Pancreas (tissue), 10 donors: ENCODE measurements at places on chromosomes 6 and 20. TPM values are rescaled to one million over a fixed set of nuclear protein-coding genes. Genes with fewer than 3 reads are reported as not detected.

DNAAF9 gene
- 5.9 TPM for polyA plus RNA-seq

ANGPT4 gene
- 0.34 TPM for polyA plus RNA-seq

- H3K4me1 ChIP-seq = no peaks in the 10 kb centered on the region
- H3K27ac ChIP-seq = no peak overlapping the region
- no peaks in the 10 kb centered on the region for H3K27me3 ChIP-seq
Measured at GRCh38 chr6:23175391-23175790, 606.0 kb downstream of the HDGFL1 start.

DNA sequence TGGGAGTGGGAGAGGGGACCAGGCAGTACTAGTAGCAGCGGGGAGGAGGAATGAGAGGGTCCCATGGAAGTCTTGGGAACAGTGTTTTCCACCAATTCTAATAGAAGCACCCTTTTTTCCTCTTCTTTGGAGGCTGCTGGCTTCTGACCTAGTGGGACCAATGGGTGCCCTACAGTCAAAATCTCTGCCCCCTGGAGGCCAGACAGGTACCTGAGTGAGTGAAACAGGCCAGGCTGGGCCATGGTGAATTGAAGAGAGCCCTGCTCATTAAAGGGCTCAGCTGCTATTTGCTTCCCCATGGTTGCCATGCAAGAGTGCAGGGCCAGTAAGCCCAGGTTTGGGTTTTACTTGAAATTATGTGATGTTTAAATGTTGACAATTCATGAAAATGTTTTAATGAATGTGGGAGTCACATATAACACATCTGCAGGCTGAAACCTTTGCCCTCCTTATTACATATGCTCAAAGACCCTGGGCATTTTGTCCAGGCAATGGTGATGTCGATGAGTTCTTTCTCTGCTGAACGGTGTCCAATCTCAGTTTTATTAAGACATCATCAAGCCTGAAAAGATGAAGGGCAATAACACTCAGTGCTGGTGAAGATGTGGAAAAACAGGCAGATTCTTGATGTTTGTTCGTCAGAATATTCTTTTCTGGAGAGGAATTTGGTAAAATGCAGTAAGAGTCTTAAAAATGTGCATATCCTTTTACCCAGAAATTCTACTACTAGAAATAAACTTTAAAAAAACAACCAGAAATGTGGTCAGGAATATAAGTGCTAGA is 42.3 kb upstream of the OCSTAMP start:
- no peak for DNase-seq
- no peak overlapping the region for H3K4me3 ChIP-seq
- H3K27me3 ChIP-seq = no peaks in the 10 kb centered on the region
- no peaks in the 10 kb centered on the region for H3K36me3 ChIP-seq
- no peak overlapping the region for H3K27ac ChIP-seq

ENTPD6 gene
- 99.0 TPM for polyA plus RNA-seq

GSTA1 gene
- polyA plus RNA-seq = 73.4 TPM

DNA sequence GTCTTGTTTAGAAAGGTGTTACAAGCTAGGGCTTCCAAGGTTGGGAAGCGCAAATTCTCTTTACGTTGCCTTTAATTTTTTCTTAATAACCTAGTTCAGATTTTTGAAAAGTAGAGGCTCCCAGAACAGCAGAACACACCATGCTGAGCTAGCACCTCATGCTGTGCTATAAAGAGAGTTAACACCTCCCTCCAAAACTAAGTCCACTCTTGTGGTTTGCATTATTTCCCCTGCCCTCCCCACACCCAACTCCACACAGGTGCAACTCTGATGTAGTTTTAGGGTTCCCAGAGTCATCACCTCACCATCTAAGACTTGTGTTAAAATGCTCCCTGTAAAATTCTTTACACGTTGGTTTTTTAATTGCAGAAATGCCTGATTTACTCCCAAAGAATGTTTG is 459.4 kb upstream of the JARID2 start:
- DNase-seq = no peak
- H3K4me1 ChIP-seq = no peaks in the 10 kb centered on the region
- no peak overlapping the region for H3K27ac ChIP-seq
- H3K4me3 ChIP-seq = no peak overlapping the region
- no peaks in the 10 kb centered on the region for H3K36me3 ChIP-seq

GSTA3 gene
- not detected for polyA plus RNA-seq

DNA sequence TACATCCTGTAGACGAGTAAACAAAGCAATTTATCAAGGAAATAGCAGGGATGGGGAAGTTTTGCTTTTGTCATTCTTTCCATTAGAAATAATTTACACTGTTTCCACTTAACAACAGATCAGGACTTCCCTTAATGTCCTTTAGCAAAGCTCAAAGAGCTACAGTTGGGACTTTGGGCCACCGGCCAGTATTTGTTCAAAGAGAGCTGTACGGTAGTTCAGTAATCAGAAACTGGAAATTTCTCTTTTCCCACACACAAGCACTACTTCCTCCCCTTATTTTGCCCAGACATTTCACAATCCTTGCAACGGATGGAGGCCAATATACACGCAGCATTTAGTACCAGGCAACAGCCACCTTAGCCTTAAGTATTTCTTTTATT is 12.1 kb upstream of the HINT3 start:
- H3K36me3 ChIP-seq = no peaks in the 10 kb centered on the region
- H3K27ac ChIP-seq = peak overlapping the region; percentile 43
- H3K4me1 ChIP-seq = peaks cover 20% of the 10 kb centered on the region
- H3K4me3 ChIP-seq = no peak overlapping the region

DNA sequence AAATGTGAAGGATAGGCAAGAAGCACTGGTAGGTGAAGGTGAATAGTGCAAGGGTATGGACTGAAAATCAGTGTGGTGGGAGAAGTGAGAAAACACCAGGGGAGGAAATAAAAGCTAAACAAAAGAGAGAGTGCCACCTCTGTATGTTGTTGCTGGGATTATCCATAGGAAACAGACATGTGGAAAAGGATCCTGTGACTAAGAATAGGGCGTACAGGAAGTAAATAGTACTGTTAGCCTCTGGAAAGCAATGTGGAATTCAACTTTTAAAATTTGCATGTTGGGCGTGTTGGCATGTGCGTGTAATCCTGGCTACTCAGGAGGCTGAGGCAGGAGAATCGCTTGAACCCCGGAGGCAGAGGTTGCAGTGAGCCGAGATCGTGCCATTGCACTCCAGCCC is 661.7 kb downstream of the KIF16B start:
- no peaks in the 10 kb centered on the region for H3K36me3 ChIP-seq
- no peak overlapping the region for H3K27ac ChIP-seq
- H3K4me1 ChIP-seq = no peaks in the 10 kb centered on the region
- H3K27me3 ChIP-seq = no peaks in the 10 kb centered on the region
- no peak overlapping the region for H3K4me3 ChIP-seq

DNA sequence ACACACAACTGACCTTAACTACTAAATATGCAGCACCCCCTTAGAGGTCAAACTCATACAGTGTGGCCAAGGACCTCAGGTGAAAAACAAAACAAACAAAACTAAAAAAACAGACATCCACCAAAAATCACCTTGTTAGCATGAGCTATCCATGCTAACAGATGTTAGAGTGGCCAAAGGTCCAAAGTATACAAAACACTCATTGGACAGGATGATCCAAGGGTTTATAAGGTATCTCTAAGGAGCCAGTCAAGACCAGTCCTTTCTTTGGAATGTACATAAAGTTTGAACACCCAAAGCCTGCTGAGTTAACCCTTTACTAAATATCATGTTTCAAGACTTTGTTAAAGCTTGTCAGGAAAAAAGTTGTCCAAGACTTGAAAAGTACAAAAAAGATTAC is 35.8 kb downstream of the THEMIS start:
- DNase-seq = no peak
- no peaks in the 10 kb centered on the region for H3K36me3 ChIP-seq
- H3K27me3 ChIP-seq = no peaks in the 10 kb centered on the region
- no peak overlapping the region for H3K27ac ChIP-seq
- no peak overlapping the region for H3K4me3 ChIP-seq

- no peak overlapping the region for H3K4me3 ChIP-seq
- H3K27me3 ChIP-seq = no peaks in the 10 kb centered on the region
- H3K4me1 ChIP-seq = no peaks in the 10 kb centered on the region
- no peak overlapping the region for H3K27ac ChIP-seq
Measured at GRCh38 chr6:140604786-140605185, 1230.3 kb upstream of the CITED2 start.

MUC21 gene
- 0.07 TPM for polyA plus RNA-seq

GRCh38 chr6:33297956-33298772 is 578 bp downstream of the RGL2 start:
- H3K27me3 ChIP-seq = no peaks in the 10 kb centered on the region
- peak; percentile 69 for DNase-seq
- H3K27ac ChIP-seq = peak overlapping the region; percentile 94
- peak overlapping the region; percentile 68 for H3K4me3 ChIP-seq

DNA sequence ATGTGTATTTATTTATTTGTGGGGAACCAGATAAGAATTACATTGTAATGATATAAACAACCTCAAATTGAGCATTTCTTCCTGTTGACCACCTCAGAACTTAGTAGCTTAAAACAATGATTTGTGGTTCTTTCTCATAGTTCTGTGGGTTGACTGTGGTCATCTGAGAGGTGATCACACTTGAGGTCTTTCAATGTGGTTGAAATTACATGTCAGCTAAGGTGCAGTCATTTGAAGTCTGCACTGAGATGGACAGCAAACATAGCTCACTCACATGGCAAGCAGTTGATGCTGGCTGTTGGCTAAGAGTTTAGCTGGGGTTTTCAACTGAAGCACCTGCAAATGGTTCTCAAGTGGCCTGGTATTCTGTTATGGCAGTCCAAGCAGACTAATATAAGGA is 436.7 kb upstream of the MAP3K7 start:
- DNase-seq = no peak
- H3K27me3 ChIP-seq = no peaks in the 10 kb centered on the region
- no peaks in the 10 kb centered on the region for H3K4me1 ChIP-seq
- H3K27ac ChIP-seq = no peak overlapping the region

DNA sequence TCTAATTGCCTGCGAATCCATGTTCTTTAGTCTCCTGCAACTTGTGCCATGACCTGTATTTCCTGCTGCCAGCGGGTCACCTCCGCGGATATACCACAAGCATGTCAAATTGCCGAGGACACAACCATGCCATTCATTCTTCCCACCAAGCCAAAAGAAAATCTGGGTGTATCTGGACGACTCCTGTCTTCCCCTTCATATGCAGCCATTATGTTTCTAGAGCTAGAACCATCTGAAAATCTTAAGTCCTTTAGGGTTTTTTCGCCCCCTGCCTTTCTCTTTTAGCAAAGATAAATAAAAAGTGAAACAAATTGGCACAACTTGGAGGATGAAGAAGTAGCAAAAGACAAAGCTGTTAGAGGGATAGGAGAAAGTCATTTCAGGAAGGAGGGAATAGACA is 242.6 kb downstream of the ARID1B start:
- no peak overlapping the region for H3K4me3 ChIP-seq
- no peak for DNase-seq
- peaks cover 15% of the 10 kb centered on the region for H3K4me1 ChIP-seq
- H3K27me3 ChIP-seq = no peaks in the 10 kb centered on the region
- no peak overlapping the region for H3K27ac ChIP-seq

DNA sequence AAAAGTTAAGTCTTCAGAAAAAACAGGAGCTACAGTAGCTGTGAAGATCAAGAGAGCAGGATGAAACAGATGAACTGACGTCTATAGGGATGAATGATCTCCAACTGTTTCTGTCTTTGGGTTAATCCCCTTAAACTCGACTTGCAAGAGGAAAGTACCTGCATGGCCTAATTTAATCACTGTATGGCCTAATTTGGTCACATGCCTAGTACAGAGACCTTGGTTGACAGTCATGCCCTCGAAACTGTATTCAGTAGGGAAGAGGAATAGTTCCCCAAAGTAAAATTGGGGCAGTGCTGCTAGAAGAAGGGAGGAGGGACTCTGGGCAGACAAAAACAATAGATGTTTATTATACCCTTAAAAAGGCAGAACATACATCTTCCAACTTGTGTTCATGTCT is 10.0 kb upstream of the SMAP1 start:
- DNase-seq = no peak
- no peaks in the 10 kb centered on the region for H3K4me1 ChIP-seq
- H3K36me3 ChIP-seq = no peaks in the 10 kb centered on the region
- H3K27ac ChIP-seq = no peak overlapping the region
- H3K4me3 ChIP-seq = no peak overlapping the region
- no peaks in the 10 kb centered on the region for H3K27me3 ChIP-seq

OR12D3 gene
- not detected for polyA plus RNA-seq

DNA sequence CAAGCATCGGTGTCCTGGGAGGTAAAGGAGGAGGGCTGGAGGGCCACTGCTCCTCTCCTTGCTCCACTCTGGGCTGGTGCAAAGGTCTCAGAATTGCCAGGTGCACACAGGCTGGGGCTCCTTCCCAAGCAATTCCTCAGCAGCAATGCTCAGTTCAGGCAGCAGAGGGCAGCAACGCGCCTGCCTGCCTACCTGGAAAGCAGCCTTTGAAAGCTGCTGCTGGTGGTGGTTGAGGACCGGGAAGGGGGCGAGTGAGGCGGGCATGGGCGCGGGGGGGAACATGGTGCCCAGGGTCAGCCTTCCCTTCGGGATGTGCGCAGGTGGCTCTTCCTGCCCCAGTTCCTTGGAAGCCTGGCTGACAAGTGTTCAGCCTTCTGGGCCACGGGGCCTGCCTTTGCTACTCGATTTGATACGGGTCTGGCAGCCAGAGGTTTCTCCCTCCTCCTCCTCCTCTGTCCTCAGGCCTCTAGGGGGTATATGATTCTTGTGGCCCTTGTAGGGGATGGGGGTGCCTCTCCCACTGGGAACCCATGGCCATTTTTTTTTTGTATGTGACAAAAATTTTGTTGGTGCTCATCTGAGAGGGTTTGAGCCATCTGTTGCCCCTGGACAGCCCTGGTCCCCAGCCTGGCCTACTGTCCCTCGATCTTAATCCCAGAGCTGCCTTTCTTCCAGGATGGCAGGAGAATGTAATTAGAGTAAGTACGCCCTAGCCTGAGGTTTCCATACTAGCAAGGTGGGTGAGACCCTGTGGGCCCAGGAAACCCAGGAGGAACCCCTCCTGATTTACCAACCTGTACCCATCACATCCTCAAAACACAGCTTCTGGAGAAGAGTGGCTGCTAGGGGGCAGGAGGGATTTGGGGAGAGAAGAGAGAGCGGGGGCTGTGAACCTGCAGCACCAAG is 20.1 kb downstream of the MRPS18A start:
- peak overlapping the region; percentile 63 for H3K27ac ChIP-seq
- no peaks in the 10 kb centered on the region for H3K27me3 ChIP-seq
- H3K4me3 ChIP-seq = peak overlapping the region; percentile 23
- H3K4me1 ChIP-seq = peaks cover 21% of the 10 kb centered on the region

GRCh38 chr20:49747707-49748524 is 34.2 kb upstream of the B4GALT5 start:
- DNase-seq = peak; percentile 61
- peak overlapping the region; percentile 70 for H3K27ac ChIP-seq
- no peaks in the 10 kb centered on the region for H3K27me3 ChIP-seq
- no peaks in the 10 kb centered on the region for H3K4me1 ChIP-seq
- H3K36me3 ChIP-seq = no peaks in the 10 kb centered on the region
- no peak overlapping the region for H3K4me3 ChIP-seq

NDUFAF5 gene
- 20.4 TPM for polyA plus RNA-seq

DNA sequence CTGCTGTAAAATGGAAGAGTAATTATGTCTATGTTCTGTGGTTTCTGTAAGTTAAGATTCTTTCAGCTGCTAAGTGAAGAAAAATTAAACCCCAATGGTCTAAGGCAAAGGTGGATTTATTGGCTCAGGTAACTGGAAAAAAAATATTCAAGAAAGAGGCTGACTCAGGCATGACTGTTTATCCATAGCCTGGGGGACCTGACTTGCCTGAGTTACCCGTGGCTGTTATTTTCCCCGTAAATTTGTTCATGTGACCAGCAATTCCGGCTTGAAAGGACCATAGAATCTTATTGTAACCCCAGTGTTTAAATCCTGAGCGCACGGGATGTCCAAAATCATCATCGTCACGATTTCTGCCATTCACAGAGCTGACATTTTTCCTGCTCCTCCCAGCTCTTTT is 32.3 kb upstream of the SULF2 start:
- H3K4me3 ChIP-seq = no peak overlapping the region
- H3K36me3 ChIP-seq = no peaks in the 10 kb centered on the region
- no peak for DNase-seq
- H3K27ac ChIP-seq = no peak overlapping the region

PHACTR1 gene
- 4.9 TPM for polyA plus RNA-seq
